ENCODE measurements at places on chromosomes 13 and 19.

DNA sequence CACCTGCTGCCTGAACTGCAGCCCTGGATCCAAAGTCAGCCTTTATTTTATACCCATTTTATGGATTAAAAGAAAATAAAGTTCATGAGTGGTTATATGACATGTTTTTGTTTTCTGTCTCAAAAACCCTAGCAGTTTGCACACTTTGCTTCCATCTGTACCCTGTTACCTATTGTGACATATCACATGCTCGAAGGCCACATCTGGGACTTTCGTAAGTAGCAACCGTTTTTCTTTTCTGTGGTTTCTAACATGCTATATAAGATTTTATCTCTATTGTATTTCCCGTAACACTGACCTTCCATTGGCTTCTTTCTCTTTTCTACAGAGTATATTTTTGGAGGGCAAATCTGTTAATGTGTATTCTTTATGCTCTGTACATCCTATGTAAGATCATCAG, 1007.2 kb downstream of the PCDH9 start:
- DNase-seq = no peak

DNA sequence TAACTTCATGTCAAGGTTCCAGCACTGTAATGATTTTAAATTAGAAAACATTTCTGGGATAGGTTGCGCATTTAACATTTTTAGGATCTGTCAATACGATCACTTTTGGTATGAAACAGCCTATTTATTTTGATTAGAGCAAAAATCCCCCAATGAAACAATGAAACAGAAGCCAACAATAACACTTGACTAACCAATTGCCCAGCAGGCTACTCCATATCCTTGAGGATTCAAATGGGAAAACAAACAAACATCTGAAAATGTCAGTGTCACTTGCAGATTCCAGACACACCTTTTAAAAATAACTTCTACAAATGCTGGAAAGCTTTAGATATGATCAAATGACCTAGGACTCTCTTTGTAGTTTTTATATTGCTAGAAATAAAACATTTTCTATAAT, 1412.5 kb upstream of the PRR20A start:
- DNase-seq = no peak

- DNase-seq = no peak
Observed at GRCh38 chr13:44140888-44141724, 232.5 kb upstream of the SERP2 start.

GRCh38 chr13:114079601-114080536, 52.6 kb downstream of the RASA3 start:
- no peak for DNase-seq

DNA sequence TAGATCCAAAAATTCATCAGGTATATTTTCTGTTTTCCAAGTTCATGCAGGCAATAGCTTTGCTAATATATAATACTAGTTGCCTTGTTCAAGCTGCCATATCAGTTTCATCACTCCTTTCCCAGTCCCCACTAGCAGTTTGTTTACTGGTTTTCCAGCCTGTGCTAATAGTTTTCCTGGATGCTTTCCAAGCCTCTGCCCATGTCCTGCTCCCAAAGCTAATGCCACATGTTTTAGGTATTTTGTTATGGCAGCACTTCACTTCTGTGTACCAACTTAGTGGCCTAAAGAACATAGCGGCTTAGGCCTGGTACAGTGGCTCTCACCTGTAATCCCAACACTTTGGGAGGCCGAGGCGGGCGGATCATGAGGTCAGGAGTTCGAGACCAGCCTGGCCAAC, 28.1 kb upstream of the ZNF527 start:
- DNase-seq = no peak

GRCh38 chr13:25371875-25372283, at the start of gene ATP8A2:
TSS of gene ATP8A2 (plus strand) at chr13:25371974. CDS start at chr13:25372213, 239 bp downstream.
- DNase-seq = no peak

DNA sequence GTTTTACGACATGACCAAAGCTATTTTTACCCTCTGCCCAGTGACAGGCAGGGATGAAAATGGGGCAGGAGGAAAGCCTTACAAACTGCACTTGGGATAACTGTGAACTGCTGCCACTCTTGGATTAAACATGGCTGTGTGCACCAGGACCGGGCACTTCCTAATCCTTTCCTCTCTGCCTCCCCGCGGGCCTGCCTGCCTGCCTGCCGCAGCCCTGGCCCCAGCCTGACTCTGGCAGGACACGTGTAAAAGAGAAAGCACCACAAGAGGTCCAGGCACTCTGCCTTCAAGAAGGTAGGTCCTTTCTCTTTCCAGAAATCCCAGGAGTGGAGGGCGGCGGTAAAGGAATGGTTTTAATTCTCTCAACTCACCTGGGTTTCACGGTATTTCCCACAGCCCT, 4.8 kb downstream of the TSHZ3 start:
- DNase-seq = no peak

DNA sequence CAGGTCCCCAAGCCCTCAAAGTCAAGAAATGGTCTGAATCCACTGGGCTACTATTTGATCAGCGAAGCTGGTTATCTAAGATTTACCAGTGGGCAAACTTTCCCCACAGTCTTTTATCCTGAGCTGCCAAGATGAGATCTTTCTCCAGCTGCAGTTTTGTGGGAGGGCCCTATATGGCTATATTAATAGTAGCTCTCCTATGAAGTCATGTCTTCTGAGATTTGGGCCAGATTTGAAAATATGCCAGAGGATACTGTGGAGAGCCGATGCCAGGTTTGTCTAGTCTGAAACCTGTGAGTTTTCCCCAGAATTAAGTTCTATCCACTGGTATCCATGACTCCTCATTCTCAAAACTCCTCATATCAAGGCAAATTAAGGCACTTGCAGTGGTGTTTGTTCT, 173.2 kb downstream of the FLT1 start:
- DNase-seq = no peak
